Chondrocyte (in vitro differentiated cells): ENCODE measurements at places on chromosomes 5 and 9.

- DNase-seq, result no peak
These were observed 48.2 kb downstream of the FAM240B start for GRCh38 chr9:38671748-38672147.

GRCh38 chr9:134627417-134628353, 13.9 kb upstream of the COL5A1 start:
- peak; percentile 79 for DNase-seq

GRCh38 chr9:1051210-1051583, 1.0 kb downstream of the DMRT2 start:
- DNase-seq, result no peak

DNA sequence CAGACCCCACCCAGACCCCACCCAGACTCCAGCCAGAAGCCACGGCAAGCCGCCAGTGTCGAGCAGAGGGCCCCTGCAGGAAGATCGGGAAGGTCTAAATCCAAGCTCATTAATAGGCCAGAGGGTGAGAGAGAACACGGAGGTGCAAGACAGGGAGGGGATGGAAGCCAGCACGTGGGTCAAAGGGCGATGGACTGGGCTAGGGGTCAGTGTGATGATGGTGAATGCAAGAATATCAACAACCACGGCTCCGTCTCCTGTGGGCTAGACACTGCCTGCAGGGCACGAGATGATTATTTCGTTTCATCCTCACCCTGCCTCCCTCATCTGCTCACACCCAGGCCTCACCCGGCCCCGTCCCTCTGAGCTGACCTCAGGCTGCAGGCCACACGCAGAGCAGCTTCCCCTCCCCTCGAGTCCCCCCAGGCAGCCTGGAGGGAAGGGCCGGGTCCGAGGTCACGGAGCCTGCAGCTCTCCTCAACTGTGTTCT, 122.0 kb downstream of the COL23A1 start:
- DNase-seq, result no peak

DNA sequence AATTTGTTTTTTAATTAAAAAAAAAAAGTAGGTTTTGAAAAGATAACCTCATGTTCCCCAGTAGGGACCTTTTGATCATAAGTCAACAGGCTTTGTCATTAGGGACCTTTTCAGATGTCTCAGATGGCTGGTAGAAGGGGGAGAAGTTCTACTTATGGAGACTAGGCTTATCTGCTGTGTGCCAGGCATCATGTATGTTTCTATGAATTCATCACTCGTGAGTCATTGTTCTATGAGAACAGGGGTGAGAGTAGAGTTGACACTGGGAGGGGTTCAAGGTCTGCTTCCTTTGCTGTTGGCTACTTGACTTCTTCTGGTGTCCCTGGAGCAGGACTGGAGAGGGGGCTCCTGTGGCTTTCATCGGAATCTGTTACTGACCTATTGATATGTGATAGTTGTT, 138.8 kb downstream of the KDM4C start:
- no peak for DNase-seq

GRCh38 chr5:64634997-64635686, 55.2 kb upstream of the SHISAL2B start:
- DNase-seq, result no peak

GRCh38 chr5:4083591-4084337, 488.1 kb downstream of the IRX1 start:
- DNase-seq, result no peak

DNA sequence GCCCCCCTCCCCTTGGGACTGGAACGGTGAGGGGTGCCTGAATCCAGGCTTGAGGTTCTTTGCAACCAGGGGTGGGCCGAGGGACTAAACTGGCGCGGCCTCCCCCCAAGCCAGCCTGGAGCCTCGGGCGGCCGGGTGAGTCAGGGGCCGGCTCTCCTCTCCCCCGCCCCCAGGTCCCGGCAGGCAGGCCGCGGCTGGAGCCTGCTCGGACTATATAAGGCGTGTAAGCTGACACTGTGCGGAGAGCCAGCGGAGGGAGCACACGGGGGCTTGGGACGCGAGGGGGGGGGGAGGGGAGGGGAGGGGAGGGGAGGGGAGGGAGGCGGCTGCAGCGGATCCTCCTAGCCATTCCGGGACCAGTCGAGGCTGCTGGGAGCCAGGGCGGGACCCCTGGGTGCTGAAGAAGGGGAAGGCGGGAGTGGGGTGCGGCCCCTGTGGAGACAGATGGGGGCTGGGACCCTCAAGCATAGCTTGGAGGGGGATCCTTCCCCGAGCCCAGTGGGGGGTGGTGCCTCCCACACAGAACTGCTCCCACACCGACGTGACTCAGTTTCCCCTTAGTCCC, 595 bp downstream of the PDLIM7 start:
- no peak for DNase-seq

DNA sequence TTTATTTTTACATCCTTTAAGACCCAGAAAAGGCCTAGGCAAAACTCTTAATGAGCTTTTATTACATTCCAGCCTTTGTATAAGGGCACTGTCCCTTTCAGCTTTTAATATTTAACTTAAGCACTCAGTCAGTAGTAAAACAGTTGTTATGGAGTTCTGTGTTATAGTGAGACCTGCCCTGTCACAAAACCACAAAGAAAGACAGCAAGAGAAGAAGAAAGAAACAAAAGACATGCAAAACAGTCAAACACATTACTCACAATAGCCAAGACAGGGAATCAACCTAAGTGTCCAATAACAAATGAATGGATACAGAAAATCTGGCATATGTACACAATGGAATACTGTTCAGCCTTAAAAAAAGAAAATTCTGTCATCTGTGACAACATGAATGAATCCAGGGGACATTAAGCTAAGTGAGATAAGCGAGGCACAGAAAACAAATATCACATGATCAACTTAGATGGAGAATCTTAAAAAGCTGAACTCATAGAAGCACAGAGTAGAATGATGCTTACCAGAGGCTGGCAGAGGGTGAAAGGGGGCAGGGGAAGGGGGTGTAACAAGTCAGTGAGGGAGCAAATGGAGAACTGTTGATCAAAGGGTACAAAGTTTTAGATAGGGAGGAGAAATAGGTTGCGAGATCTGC, 63.8 kb upstream of the CCNG1 start:
- DNase-seq, result no peak

DNA sequence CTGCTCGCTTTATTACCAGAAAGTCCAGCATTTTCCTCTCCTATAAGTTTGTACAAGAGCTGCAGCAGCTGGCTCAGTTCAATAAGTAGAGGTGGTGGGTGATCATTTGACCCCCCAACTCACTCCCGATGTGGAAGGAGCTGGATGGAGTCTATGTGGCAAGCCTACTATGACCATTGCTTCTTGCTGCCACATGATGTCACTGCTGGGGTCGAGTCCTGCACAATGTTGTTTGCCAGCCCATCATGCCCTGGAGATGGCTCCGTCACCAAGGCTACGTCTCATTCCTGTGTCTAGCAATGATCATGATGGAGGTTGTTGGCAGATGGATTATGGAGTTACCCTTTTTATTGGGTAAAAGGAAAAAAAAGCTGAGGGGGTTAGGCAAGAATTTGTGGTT, 266.3 kb downstream of the PSAT1 start:
- no peak for DNase-seq

- peak; percentile 93 for DNase-seq
These were observed 1.1 kb upstream of the ZSWIM6 start for GRCh38 chr5:61330845-61331406.

DNA sequence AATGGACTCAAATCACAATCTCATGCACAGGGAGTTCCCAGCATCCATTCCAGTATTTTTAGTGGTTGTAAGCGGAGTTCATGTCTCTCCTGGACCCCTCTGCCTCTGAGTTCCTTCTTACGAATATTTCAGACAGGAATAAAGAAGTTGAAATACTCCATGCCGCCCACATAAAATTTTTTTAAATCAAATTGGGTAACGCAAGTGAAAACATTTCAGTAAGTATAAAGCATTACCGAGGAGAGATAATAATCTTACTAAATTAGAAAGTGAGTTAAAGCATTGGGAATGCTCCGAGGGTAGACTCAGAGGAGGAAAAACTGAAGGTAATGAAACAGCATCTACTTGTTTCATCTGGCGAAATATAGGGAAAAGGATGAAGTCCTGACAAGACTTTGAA, 317.6 kb downstream of the ARRDC3 start:
- no peak for DNase-seq

GRCh38 chr9:79273311-79273710, 298.5 kb upstream of the TLE4 start:
- no peak for DNase-seq

DNA sequence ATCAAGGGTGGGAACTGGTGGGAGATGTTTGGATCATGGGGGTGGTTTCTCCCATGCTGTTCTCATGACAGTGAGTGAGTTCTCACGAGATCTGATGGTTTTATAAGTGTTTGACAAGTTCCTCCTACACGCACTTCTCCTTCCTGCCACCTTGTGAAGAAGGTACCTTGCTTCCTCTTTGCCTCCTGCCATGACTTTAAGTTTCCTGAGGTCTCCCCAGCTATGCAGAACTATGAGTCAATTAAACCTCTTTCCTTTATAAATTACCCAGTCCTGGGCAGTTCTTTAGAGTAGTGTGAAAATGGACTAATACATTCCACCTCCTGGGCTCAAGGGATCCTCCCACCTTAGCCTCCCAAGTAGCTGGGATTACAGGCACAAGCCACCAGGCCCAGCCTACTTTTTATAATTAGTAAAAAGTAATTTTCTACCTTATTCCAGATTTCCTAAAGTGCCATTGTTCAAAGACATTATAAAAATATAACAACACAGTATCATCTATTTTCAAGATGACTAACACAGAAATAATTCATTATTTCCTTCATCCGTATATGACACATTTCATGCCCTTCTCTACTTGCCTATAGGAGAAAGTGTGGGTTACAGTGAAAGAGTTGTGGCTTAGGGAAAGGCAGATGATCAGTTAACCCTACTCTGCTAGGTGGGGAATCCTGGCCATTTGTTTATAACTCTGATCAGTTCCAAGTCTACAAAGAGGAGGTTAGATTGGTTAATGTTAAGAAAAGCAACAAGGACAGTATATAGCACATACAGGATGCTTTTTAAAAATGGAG, 99.9 kb downstream of the TTC39B start:
- DNase-seq, result no peak

GRCh38 chr5:146042628-146043279, 62.6 kb downstream of the PLAC8L1 start:
- no peak for DNase-seq

GRCh38 chr5:153831973-153832372, 206.7 kb downstream of the FAM114A2 start:
- DNase-seq, result no peak

- no peak for DNase-seq
These were observed 25.4 kb upstream of the SARDH start for GRCh38 chr9:133763272-133764183.

GRCh38 chr5:160180931-160181330, 48.4 kb upstream of the FABP6 start:
- no peak for DNase-seq

DNA sequence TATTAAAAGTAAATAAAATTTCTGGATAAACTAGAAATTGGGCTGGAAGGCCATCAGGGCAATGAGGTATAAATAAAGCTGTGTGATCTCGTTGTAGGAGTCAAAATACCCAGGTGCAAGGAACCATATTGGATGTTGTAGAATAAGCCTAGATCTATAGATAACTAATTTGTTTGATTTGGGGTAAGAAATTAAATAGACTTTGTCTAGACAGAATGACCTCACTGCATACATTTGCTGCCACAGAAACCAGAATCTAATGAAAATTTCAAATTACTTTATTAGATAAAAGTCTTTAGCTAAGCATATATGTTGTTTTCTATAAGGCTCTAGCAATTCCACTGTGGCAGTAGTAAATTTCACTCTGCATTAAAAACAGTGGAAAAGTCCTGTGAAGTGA, 225.2 kb upstream of the ITGA1 start:
- no peak for DNase-seq

DNA sequence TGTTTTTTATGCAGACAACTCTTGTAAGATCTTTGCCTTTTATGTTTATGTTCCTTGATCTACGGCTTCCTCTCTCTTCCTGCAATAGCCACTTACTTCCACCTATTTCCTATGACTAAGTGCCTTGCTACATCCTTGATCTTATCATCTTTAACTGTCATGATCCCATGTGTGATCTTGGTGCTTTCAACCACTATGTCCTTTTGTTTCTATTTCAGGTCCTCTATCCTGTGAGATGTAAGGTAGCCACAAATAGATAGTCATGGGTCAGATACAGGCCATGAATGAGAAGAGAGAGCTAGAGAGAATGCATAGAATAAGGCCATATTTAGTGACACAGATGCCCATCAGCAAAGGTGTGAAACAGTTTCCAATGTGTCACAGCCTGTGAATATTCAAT, 243.6 kb upstream of the HAPLN1 start:
- DNase-seq, result no peak

DNA sequence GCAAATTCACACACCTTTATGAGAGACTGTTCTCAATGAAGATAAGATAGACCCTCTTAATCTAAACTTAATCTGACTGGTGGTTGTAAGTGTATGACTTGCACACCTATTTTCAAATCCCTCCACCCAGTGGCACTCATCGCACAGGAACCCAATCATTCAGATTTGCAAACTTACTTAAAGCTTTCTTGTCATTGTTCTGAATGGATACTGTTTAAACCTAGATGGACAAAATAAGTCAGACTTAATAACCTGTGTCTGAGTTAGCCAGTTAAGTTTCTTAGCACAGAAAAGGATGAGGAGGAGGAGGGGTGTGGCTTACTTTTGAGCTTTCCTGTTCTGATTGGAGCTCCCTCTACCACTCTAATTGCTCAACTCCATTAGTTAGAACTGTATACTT, 252.4 kb upstream of the CCNH start:
- DNase-seq, result no peak

- DNase-seq, result no peak
These were observed 12.3 kb downstream of the SGCD start for GRCh38 chr5:156339139-156339841.

DNA sequence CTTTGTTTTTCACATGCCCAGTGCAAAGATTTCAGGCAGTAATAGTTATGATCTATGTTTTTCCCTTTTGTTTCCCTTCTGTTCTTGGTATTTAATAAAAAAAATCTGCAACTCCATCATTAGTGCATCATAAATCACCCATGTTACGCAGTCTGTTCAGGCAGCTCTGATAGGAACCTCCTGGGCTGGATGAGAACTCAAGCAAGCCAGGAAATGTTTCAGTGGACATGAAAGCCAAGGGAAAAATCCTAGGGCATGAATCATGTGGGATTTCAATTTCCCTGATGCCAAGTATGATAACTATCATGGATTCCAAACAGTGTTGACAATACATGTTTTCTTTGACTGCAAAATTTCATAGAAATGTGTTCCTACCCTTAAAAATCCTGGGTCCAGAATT, 119.7 kb upstream of the TARS1 start:
- DNase-seq, result no peak

- no peak for DNase-seq
These were observed 60.6 kb downstream of the TMEM174 start for GRCh38 chr5:73233461-73234203.

- DNase-seq, result no peak
These were observed 77.6 kb downstream of the ADAMTS2 start for GRCh38 chr5:179267671-179268083.

- DNase-seq, result no peak
These were observed at the start of gene TPD52L3 for GRCh38 chr9:6328103-6328502. TPD52L3 (plus strand) TSS chr9:6328375; CDS start chr9:6328596, 221 bp downstream.
